ENCODE measurements at places on chromosomes 6 and 20.

GRCh38 chr6:107323133-107323785, 136.1 kb downstream of the PDSS2 start:
- DNase-seq: no peak

GRCh38 chr20:10798811-10799210, 125.0 kb upstream of the JAG1 start:
- DNase-seq: no peak

- no peak for DNase-seq
Observed at GRCh38 chr6:142960098-142960497, 15.1 kb upstream of the HIVEP2 start.

GRCh38 chr6:163789199-163789810, 374.8 kb downstream of the QKI start:
- no peak for DNase-seq

GRCh38 chr6:25921525-25922203, 8.8 kb downstream of the SLC17A2 start:
- DNase-seq: peak; percentile 68

- no peak for DNase-seq
Observed at GRCh38 chr20:57167971-57168701, 98.3 kb downstream of the BMP7 start.

- DNase-seq: no peak
Observed at GRCh38 chr6:64502801-64503200, 867.2 kb downstream of the PHF3 start.

DNA sequence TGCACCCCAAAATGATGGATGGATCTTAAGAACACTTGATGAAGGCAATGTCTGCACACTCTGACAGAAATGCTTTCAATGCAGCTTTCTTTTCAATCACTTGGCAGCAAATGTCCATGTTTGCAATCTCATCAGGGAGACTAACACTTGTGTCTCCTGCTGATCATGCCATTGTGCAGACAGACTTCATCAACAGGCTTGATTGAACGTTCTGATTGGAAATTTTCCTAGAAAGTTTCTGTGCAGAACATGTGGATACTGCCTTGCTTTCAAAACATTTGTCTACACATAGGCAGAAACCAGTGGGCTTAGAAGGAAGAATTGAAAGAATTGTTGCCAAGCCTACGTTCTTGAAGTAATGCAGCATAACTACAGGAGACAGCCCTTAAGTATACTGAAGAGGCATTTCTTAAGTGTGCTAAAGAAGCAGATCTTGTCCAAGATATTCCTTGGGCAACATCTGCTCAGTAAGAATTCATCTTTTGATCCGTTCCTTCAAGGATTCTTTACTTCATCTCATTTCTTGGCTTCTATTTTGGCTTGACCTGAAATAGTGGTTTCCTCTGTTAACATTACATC, 120.4 kb upstream of the PLCB4 start:
- DNase-seq: no peak

DNA sequence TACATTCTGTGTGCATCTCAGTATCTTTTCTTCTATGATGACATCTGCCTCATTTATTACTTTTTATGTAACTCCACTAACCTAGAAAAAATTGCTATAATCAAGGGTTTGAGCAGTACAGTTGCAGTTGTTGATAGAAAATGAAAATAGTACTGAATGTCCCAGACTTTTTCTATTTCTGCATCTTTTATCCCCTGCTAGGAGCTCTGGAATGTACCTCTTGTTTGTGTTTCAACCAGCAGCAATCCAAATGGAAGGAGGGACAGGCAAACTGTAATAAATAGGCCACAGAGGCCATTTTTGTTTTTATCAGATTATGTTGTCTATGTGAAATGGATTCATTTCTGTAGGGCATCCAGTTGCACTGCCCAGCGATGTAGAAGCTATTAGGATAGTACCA, 536.9 kb downstream of the KIF16B start:
- DNase-seq: no peak

DNA sequence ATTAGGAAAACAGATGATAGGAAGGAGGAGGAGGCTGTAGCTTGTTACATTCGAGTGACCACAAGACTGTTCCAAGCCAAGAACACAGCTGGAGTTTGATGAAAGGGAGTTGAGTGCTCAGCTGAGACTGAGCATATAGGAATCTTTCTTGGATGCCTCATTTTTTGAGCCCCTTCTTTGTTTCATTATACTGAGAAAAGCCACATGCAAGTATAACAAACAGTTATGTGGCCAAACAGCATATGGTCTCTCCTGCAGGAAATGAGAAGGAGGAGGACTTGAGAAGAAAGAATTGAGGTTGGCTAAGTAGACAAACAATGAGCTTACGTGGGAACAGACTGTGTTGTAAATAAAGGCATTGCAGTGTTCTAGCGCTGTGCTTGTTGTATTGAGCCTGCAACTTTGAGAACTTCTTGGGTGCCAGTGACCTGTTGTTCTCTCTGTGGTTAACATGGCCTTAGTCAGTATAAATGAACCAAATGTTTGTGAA, 78.3 kb downstream of the AKAP7 start:
- DNase-seq: no peak

DNA sequence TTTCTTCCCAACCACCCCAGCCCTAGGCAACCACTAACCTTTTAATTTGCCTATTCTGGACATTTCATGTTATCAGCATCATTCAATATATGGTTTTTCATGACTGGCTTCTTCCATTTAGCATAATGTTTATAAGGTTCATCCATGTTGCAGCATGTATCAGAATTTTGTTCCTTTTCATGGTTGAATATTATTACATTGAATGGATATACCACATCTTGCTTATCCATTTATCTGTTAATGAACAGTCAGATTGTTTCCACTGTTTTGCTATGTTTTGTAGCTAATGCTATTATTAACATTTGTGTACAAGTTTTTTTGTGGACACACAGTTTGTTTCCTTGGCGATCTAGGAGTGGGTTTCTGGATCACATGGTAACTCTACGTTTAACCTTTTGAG, 3.0 kb upstream of the DNAAF9 start:
- no peak for DNase-seq

DNA sequence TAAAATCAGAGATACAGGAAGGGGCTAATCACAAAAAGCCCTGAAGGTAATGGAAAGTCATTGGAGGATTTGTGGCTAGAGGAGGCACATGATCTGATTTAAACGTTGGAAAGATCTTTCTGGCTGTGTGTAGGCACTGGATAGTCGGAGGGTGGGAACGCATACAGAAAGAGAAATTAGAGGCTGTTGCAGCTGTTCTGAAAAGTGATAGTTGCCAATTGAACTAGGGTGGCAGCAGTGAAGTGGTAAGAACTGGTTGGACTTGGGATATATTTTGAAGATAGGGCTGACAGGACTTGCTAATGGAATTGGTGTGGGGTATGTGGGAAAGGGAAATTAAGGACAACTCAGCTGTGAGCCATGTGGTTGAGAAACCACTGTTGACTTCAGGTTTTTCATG, 223.6 kb downstream of the OGFRL1 start:
- no peak for DNase-seq

- no peak for DNase-seq
Observed at GRCh38 chr20:5526516-5526915, 209.8 kb upstream of the PROKR2 start.

GRCh38 chr6:110356778-110357177, 1.4 kb downstream of the METTL24 start:
- DNase-seq: no peak

Measured in AML-193 (cell line).